ENCODE measurements at places on chromosomes 5 and 9.
A peak's percentile ranks its signal among the peaks of the same experiment; 100 is the strongest.

DNA sequence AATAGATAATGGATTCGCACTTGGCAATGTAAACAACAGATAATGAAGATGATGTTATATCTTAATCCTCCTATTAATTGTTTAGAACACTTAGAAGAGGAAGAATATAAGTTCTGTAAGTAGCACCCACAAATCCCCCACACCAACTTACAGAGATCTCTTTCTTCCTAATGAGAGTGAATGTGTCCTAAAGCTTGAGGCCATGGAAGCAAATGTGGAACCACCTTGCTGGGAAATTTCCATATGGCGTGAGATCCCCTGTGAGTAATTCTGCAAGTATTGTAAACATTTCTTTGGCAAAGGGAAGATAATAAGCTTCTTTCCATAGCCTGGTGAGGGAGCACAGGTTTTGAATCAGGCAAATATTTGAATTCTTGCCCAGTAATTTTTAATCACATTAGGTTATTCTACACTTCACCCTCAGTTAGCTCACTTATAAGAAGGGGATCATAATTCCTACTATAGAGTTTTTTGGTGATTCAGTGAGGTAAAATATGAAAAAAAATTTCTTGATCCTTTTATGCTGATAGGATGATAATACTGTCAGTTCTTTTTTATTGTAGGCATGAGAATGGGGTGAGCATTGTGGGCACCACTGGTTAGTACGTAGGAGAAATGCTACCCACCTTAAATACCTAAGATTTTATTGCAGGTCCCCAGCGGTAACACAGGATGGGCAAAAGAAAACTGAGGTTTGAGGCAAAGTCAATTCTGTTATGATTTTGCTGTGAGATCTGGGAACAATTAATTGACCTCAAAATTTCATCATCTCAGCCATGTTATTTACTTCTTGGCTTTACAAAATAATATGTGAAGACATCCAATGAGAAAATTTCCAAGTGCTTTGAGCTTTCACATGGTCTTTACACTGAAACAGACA is 574.8 kb downstream of the PSAT1 start:
- no peak for DNase-seq

DNA sequence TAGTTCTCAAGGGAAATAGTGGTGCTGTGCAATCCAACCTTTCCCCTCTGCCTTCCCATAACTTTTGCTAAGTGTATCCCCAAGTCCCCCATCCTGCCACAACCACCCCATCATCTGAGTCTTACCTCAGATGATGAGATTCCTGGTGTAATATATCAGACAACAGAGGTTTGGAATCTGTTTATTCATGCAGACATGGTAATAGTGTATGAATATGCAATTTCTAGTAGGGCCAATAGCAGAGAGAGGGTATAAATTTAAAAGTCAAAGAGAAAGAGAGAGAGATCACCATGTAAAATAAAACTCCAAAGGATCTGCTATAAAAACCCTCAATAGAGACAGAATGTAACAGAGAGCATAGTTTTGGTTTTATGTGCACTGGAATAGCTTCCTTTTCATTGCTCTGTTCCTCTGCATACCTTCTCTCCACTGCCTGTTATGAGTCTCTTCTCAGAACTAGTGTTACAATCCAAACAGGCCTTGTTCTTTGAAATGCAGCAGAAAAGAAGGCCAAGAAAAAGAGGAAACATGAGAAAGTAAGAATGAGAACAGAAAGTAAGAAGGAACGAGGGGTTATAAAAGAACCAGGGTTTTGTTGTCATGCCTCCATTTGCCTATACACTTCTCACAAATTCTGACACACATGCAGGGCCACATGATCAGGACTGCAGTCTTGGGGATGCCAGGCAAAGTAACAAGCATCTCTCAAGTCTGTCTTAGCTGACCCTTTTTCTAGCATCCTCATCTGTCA is 278.0 kb downstream of the CETN3 start:
- DNase-seq, result no peak

GRCh38 chr9:127887792-127888191 is 10.3 kb upstream of the AK1 start:
- DNase-seq, result no peak

DNA sequence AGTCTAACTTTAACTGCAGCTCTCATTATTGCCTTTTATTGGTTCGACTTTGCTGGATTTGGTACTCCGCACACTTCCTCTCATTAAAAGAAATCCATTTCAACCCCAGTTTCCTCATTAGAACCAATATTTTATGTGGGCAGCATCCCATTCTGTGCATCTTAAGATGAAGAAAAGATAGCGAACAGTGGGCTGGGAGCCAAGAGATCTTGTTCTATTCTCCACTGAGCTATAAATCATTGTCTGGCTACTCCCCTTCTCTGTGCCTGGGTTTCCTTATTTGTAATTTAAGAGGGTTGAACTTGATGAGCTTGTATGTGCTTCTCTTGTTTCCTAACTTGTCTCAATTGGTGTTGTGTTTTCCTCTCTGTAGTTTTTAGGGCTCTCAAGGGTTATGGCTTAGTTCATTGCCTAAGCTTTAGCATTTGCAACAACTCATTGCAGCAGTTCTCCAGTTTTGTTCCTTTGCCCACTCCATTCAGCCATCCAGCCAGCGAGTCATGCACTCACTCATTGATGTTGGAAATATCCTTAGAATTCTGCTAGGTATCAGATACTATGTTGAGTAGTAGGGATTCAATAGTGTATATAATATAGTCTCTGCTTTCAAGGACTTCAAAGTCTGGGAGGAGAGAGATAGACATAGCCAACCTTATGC is 273.3 kb upstream of the TNC start:
- no peak for DNase-seq

GRCh38 chr5:1008451-1009358 is at the start of gene NKD2:
Gene NKD2 (plus strand): TSS chr5:1008802. CDS start chr5:1009058, 256 bp downstream.
- DNase-seq, result peak; percentile 48

Data from CD4-positive, alpha-beta T cell treated with Interleukin-17A for 4 hours (primary cell).